ENCODE measurements at places on chromosomes 3 and 15.

DNA sequence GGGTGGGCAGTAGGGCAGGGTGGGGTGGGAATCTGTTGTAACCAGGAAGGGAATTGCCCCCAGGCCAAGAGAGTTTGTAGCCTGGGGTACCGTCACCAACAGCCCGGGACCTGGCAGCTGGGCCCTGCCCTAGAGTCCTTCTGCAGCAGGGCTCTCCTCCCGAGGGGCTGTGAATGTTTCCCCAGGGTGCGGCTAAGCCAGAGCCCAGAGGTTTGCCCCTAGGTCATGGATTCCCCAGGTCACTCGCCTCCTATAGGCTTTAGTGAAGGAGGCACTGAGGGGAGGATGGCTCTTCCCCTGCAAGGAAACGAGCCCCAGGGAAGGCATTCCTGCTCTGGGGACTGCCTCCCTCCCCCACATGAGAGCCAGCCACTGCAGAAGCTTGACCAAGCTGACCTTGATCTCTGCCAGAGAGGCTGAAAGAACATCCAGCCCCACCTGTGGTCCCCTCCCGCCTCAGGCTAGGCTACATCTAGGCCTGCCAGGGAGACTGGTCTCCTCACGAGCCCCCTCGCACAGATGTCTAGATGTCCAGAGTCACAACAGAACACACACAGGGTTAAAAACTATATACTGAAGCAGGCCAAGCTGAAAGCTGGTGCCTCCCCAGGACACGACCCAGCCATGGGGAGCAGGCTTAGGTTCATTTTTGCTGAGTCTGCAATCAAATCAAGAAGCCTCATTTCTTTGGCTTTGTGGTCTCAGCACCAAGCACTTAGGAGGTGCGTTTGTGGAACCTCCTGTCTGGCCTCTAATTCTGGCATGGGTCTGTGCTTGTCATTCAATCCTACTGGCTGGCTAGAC is 69.1 kb upstream of the TAMM41 start:
- DNase-seq: no peak

- no peak for DNase-seq
Measured at GRCh38 chr15:51830276-51830806, 888 bp downstream of the TMOD3 start.

DNA sequence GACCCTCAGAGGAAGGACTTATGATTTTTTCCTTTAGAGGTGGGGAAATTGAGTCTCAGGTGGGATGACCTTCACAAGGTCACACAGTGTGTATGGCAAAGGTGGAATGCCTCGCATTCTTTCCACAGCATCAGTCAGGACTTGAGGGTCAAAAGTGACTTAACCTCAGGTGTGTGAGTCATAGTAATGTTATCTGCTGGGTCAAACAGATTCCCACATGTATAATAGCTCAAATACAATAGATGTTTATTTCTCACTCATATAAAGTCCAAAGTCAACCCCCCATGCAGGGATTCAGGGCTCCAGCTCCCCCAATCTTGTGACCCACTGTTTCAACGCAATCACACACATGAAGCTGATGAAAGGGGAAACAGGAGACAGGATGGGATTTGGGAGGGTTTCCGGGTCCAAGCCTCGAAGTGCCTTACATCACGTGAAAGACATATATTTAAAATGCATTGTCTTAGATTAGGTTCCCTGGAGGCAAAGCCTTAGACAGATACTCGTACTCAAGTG is 34.0 kb upstream of the CCDC174 start:
- DNase-seq: no peak

- peak; percentile 29 for DNase-seq
Measured at GRCh38 chr15:57561041-57561711, 30.5 kb upstream of the MYZAP start.

DNA sequence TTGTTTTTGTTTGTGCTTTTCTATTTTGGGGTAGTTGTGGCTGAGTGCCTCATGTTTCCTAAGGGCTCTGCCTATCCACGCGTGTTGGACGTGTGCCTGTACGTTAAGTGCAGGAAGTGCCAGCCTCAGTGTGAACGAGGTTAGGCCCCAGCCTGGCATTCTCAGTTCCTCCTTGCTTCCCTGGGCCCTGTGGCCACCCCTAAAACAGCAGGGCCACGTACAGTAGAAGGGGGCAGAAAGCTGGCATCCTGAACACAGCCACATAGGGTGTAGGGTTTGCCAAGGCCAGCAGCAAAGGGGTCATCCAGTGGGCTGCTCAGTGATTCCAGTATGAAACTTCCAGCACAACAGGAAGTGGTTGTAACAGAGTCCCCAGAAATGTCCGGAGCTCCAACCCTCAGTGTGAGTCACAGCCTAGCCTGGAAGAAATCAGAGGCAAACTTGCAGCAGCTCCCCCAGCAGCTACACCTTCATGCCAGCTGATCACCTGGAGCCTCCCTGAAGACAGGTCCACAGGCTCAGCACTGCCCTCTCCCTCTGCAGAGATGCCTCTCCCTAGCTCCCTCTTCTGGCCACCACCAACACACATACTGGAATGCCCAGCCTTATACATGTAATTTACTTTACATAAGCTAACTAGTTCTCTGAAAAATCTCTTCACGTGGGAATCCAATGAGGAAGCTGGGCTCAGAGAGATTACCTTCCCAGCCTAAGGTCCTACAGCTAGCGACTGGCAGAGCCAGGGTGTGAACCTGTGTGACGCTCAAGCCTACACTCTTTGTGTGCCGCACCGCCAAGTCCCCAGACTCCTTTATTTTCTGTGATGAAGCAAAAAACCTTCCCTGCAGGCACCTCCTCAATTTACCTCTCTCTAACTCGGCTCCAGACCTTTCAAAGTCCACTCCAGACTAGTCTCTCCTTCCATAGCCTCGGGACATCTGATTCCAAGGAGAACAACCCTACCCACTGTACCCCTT is 26.6 kb downstream of the ILDR1 start:
- no peak for DNase-seq

DNA sequence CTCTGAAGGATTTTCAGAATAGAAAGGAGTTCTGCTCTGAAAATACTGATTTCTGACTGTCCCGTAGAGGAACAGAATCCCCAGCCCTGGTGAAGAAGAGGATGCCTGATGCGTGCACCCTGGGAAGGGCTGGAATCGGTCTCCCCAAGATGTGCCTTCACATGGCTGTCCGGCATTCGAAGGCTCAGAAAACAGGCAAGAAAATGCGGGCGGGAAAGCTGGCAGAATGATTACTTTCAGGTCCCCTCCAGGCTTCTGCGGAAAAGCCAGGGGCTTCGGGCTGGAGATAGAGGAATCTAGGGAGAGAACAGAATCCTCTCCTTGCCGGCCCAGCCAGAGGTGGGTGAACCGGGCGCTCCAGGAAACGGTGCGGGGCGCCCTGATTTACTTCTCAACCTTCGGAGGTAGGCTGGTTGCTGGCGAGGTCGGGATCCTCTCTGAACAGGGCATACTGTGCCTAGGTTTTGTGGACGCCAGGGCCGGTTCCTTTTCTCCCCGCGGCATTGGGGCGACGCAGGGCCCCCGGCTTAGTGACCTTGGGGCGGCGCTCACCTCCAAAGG is 2.5 kb downstream of the FOXL2NB start:
- DNase-seq: no peak

DNA sequence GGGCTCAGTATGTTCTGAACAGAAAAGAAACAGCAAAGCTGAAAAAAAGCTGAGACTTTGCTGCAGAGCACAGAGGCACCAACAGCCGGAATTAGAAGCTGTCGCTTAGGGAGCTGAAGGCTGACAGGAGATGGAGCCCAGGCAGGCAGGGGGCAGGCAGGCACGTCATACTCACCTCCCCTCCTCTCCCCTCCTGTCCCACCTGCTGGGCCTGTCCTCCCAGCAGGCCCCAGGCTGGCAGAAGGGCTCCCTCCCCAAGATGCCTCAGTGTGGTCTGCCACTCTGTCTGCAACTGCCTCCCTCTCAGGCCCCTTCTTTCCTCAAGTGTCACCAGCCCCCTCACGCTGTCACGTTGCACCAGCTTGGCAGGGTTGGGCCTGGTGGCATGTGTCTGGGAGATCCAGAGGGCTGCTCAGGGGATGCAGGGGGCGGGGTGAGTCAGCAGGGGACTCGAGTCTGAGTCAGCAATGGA is 3.2 kb upstream of the ANKRD63 start:
- no peak for DNase-seq

DNA sequence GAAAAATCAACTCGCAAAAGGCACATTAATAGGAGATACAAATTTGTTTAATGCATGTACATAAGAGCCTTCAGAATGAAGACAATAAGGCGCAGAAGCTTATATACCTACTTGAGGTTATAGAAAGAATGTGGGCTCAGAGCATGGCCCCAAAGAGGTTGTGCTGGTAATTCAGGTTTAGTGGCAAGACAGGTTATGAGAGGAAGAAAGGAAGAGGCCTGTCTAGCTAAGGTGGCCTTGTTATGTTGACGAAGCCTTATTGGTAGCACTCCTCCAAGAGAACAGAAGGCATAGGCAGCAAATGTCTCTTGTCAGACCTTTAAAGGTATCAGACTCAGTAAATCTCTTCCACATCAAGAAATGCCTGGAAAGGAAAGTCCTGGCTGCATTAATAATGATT is 290.8 kb downstream of the MCTP2 start:
- DNase-seq: no peak

GRCh38 chr15:37586976-37587375 is 347.5 kb upstream of the TMCO5A start:
- no peak for DNase-seq

- DNase-seq: no peak
Measured at GRCh38 chr15:74259292-74259648, 23.1 kb downstream of the CCDC33 start.

- DNase-seq: no peak
Measured at GRCh38 chr15:61681676-61682075, 378.6 kb downstream of the VPS13C start.

DNA sequence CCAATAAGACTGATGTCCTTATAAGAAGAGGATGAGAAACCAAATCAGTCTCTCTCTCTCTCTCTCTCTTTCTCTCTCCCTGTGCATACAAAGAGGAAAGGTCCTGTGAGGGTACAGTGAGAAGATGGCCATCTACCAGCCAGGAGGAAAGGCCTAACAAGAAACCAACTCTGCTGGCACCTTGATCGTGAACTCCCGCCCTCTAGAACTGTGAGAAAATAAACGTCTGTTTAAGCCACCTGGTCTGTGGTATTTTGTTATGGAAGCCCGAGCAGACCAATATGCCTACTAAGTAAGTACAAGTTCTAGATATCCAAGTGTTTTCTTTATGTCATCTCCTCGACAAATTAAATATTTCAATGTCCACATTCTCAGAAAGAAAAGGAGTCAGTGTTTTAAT is 44.9 kb upstream of the TMC3 start:
- no peak for DNase-seq

- no peak for DNase-seq
Measured at GRCh38 chr3:141261472-141262307, 30.1 kb downstream of the PXYLP1 start.

DNA sequence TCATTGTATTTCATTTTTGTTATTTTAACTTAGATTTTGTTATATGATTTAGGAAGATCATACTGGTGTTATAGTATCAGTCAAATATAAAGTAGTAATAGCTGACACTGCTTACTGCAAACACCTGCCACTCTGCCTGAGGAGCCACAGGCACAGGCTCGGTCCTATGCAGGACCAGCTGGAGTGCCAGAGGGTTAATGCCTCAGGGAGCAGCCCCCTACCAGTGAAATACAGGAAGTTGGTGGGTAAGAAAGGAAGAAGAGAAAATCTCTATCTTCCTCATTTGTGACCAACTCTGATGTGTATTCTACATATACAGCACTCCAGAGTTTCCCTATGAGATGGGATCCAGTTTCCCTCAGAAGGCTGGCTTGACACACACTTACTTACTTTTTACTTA is 593.3 kb downstream of the UNC13C start:
- DNase-seq: no peak

DNA sequence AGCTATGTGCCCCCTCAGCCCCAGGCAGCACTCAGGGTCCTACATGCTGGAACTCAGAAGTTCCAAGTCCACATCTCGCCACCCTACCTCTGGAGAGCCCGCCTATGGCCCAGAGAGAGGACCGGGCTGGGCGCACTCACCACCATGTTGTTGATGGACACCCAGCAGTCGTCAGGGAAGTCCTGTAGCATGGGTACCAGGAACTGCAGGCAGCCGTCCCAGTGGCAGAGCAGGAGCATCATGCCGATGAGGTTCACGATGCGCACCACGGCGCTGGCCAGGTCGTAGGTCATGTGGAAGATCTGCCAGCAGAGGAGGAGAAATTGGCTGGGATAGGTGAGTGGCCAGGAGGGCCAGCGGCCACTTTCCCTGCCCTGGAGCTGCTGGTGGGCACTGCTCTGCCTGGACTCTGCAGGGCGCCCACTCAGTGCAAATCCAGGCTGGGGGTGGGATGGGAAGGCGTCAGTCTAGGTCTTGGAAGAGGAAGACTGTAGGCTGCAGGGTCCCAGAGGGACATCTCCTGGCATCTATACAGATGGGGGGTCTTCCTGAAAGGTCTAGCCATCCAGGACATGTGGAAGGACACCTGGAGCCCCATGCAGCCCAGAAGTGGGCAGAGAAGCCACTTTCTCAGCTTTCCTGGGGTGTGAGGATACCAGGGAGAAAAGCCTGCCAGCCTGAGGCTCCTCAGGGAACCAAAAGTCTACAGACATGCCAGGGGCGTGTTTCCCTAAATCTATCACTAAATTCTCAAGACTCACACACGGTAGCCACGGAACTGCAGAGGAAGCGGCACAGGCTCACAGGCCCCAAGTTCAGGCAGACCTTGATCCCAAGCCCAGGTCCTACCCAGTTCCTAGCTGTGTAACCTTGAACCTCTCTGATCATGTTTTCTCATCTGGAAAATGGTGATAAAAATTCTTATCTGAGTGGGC is 36.5 kb downstream of the HCN4 start:
- DNase-seq: no peak

- no peak for DNase-seq
Measured at GRCh38 chr15:57580428-57580827, 11.3 kb upstream of the MYZAP start.

DNA sequence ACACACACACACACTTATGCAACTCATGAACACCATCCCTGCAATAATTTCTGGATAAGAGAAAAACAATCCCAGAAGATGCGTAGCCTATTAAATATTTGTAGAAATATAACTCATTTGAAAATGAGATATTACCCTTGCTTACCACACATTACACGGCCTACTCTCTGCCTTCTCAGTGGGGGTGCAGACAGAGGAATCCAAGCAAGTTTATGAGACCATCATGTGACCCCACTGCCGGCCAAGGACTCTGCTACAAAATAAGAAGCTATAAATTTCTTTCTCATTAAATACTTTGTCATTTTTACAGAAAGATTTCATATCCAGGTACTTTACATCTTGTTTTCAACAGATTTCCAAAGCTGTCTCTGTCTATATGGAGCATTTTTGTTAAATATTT is 286.3 kb downstream of the ZNF385D start:
- no peak for DNase-seq

GRCh38 chr3:65785065-65785645 is 253.6 kb downstream of the MAGI1 start:
- DNase-seq: no peak

- DNase-seq: no peak
Measured at GRCh38 chr3:29525254-29525881, 244.5 kb downstream of the RBMS3 start.

GRCh38 chr3:45655906-45656305 is 33.3 kb upstream of the SACM1L start:
- no peak for DNase-seq

- no peak for DNase-seq
Measured at GRCh38 chr3:49718858-49719213, 648 bp downstream of the AMIGO3 start.

Measured in activated CD8-positive, alpha-beta memory T cell treated with anti-CD3 and anti-CD28 coated beads for 1 hour (primary cell).